NCI-H2029 treated with DMSO at 0.1 percent for 48 hours (cell line): ENCODE measurements at places on chromosomes 5 and 9.

DNA sequence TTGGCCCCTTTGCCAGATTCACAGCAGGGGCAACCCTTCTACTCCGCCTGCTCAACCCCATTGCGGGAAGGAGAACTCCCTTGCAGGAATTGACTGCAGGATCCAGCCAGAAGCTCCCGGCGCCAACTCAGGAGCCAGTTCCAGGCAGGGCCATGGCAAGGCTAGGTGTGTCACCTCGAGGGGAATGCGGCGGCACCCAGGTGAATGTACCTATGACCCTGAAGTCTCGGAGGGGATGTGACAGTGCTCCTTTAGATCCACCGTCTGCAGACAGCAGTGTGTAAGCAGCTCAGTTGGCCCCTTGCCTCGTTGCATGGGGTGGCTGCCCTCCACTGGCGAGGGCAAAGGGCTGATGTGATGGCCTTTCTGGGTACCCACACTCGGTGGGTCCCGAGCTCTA lies 606.6 kb downstream of the ELAVL2 start:
- DNase-seq, result no peak

GRCh38 chr5:9722601-9723180 lies 92.5 kb upstream of the TAS2R1 start:
- no peak for DNase-seq

DNA sequence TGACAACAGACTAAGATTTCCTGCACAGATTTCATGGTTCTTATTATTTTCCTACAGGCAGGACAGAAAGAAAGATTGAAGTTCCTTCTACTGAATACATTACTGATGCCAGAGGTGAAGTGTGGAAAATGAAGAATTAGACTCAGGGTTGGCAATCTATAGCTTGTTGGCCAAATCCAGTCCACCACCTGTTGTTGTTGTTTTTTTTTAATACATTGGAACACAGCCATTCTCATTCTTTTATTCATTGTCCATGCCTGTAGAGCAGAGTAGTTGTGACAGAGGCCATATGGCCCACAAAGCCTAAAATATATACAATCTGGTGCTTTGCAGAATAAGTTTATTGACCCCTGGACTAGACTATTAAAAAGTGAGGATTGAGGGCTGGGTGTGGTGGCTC lies 5.8 kb upstream of the PLPPR1 start:
- no peak for DNase-seq

- no peak for DNase-seq
These were observed 26.0 kb upstream of the LPAR1 start for GRCh38 chr9:111064160-111064837.

DNA sequence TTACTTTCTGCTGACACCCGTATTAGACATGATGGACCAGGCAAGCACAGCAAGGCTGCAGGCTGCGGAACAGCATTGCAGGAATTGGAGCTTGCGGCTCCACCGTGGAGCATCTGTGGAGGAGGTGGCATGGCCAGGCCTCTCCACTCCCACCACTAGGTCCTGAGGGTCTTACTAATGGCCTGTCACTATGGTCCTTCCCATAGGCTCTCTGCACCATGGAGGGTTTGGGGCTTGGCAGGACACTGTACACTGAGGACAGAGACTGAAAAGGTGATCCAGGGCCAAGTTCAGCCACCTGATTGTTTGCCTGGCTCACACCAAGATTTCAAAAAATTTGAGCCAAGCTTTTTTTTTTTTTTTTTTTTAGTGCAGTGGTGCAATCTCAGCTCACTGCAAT lies 14.3 kb upstream of the ZBTB43 start:
- DNase-seq, result no peak

GRCh38 chr9:72274916-72275315 lies 90.1 kb downstream of the ZFAND5 start:
- DNase-seq, result no peak

GRCh38 chr5:173825215-173825865 lies 62.8 kb upstream of the CPEB4 start:
- DNase-seq, result no peak

DNA sequence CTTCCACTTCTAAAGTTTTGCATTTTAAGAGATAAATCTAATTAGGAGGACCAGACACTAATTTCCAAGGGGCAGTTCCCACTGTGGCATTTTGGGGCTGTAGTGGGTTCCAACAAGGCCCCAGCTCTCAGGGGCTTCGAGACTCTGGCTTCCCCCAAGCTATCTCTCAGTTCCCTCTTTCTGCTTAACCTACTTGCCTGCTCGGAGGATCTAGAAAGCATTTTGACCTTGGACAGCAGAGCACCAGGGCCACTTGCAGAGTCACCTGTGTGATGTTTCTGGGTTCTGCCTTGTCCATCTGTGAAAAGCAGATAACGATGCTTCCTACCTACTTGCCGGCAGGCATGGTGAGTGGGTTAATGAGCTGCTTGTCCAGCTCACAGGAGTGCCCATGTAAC lies 175.4 kb downstream of the MED10 start:
- DNase-seq, result no peak

DNA sequence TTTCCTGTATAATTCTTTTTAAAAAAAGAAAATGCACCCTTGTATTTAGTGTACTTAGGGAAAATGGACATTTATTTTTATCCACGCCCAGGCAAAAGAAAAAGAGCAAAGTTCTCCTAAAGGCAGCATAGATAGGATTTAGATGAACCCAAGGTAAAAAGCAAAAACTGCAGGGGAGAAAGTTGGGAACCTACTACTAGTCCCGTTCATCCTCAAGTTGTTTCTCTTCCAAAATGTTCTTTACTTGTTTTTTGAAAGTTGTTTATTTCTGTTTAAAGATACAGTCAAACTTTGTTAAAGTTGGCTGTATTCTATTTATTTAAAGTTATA lies 9.8 kb downstream of the RUSC2 start:
- DNase-seq, result no peak

GRCh38 chr5:144378681-144379080 lies 208.0 kb downstream of the KCTD16 start:
- DNase-seq, result no peak

DNA sequence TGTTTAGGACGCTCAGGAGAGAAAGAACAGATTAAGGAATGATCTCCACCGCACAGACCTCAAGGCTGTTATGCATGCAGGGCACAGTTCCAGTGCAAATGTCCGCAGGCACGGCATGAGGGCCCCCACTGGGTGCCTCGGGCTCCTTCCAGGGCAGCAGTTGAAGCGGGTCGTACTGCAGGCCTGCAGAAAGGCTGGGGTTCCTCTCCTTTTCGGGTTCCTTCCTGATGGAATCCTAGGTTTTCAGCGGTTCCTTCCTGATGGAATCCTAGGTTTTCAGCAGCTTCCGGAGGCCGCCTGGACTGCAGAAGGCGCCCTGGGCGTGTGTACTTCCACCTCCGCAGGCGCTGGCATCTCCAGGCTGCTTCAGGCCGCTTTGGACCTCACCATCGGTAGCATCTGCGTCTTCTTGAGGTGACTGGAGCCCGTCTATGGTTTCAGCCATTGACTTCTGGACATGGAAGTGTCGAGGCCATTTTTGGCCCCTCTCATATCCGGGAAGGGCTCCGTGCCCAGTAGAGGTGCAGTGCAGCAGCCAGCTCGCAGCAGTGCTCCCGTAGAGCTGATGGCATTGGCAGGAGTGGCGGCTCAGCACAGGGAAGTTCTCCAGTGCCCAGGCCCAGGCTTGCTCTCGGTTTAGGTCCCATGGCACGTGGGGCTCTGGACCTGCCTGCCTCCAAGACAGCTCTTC lies 5.6 kb upstream of the MGAT4B start:
- DNase-seq, result no peak

DNA sequence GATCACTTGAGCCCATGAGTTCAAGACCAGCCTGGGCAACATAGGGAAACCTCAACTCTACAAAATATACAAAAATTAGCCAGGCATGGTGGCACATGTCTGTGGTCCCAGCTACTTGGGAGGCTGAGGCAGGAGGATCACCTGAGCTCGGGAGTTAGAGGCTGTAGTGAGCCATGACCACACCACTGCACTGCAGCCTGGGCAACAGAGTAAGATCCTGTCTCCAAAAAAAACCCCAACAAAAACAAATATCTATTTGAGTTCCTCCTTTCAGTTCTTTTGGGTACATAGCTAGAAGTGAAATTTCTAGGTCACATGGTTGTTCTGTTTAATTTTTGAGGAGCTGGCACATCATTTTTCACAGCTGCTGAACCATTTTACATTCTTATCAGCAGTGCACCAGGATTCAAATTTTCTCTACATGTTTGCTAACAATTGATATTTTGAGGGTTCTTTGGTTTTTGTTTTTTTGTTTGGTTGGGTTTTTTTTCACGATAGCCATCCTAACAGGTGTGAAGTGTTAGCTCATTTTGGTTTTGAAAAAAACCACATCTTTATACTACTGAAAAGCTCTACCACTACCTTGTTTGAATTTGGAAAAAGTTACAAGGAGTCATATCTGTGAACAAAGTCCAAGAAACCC lies 176.9 kb upstream of the SLC12A2 start:
- DNase-seq, result no peak

DNA sequence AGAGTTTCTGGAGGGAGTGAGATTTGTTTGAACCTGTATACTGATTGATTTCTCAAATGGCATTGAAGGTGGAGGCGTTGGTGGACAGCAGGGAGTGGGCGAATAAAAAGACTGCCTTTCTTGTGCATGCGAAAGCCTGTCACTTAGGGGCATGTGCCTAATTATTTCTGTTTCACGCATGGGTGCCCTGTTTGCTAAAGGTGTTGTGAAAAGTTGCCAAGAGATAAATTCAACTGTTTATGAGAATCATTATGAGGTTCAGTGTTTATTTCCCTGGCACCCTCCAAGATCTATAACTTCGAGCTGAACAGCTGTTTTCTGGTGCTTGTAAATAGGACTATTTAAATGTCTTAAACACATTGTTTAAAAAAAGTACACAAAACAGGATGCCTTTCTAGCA lies 67.4 kb upstream of the DMRTA1 start:
- DNase-seq, result peak; percentile 43

DNA sequence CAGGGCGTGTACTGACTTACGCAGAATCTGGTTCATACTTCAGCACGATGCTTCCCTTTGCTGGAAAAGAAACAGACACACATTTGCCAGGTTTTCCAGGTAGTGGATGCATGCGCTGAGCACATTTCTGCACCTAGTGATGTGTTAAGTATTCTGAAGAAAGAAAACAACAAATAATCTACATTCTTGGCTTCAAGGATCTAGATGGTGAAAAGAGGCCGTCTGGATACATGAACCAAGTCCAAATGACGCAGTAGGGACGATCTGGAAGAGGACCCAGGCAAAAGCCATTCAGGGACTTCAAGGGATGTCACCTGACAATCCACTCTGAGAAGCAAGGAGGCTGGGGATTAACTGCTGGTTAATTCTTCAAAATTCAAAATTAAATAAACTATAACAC lies 30.4 kb downstream of the NSUN2 start:
- no peak for DNase-seq

- DNase-seq, result no peak
These were observed 532.9 kb upstream of the NUDT12 start for GRCh38 chr5:104095527-104095926.

GRCh38 chr5:24110004-24110615 lies 534.7 kb downstream of the CDH10 start:
- no peak for DNase-seq

DNA sequence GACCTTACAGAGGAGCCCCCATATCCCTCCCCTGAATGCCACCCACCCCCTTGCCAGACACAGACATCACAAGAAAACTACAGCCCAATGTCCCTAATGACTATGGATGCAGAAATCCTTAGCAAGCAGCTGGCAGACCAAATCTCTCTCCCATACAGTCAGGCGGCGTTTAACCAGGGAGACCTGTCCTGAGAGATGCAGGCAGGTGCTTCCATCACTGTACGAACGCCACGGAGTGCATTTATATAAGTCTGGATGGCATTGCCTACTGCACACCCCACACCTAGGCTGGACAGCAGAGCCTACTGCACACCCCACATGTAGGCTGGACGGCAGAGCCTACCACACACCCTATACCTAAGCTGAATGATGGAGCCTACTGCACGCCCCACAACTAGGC lies 34.4 kb upstream of the SARDH start:
- no peak for DNase-seq

DNA sequence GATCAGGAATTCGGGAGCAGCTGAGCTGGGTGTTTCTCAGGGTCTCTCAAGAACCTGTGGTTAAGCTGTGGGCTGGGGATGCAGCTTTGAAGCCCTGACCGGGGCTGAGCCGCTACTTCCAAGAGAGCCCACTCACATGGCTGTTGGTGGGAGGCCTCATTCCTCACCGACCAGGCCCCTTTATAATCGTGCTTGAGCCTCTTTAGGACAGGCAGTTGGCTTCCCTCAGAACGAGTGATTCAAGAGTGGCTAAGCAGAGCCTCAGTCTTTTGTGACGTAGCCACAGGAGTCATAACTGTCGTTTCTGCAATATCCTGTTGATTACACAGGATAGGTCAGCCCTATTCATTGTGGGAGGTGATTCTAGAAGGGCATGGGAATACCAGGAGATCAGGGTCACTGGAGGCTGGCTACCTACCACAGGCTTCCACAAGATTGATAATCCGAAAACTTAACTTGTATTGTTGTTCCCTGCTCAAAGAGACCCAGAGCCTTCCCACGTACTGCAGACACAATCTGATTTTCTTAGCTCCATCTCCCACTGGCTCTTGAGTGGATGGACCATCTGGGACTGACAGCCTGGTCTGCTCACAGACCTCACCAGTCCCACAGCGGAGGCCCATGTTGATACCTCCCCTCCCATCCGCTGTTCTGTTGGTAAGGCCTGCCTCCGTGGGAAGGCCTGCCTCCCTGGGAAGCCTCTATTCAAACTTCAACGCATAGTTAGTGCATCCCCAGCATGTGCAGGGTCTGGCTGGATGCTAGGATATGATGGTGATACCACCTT lies 3.0 kb upstream of the ERGIC1 start:
- DNase-seq, result no peak

- peak; percentile 37 for DNase-seq
These were observed 451.8 kb downstream of the RAB3C start for GRCh38 chr5:59034498-59035186.

DNA sequence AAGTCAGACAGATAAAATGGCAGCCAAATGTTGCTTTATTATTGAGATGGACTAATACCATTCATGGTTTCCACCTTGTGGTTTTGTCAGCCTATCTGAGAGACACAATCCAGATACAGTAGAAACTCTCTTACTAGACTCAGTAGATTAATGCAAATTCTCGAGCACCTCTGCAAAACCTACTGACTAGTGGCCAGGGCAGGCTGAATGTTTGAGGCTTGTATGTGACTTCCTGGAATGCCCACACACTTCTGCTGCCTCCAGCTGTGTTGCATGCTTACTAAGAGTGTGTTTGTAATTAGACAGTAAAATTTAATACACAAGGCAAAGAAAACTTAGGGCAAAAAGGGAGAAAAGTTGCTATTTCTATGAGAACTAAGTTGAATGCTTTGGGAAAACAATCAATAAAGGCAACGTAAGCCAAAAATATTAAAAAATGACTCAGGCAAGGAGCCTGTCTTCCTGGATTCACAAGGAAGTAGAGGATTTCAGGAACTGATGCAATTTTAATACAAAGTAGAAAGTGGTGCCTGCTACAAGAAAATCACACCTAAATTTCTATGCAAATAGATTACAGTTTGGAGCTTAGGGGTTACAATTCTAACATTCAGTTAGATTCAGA lies 30.2 kb upstream of the CCNG1 start:
- no peak for DNase-seq
